ENCODE measurements at places on chromosomes 12 and 14. TPM values are rescaled to one million over a fixed set of nuclear protein-coding genes. Genes with fewer than 3 reads are reported as not detected.

The CELA1 gene
- polyA plus RNA-seq: not detected

The SMAGP gene
- 8.2 TPM for polyA plus RNA-seq

- no peak overlapping the region for H3K27ac ChIP-seq
- H3K27me3 ChIP-seq: no peaks in the 10 kb centered on the region
- H3K4me3 ChIP-seq: no peak overlapping the region
- DNase-seq: no peak
- H3K36me3 ChIP-seq: no peaks in the 10 kb centered on the region
These were observed 48.5 kb downstream of the MDM2 start for GRCh38 chr12:68856510-68856909.

DNA sequence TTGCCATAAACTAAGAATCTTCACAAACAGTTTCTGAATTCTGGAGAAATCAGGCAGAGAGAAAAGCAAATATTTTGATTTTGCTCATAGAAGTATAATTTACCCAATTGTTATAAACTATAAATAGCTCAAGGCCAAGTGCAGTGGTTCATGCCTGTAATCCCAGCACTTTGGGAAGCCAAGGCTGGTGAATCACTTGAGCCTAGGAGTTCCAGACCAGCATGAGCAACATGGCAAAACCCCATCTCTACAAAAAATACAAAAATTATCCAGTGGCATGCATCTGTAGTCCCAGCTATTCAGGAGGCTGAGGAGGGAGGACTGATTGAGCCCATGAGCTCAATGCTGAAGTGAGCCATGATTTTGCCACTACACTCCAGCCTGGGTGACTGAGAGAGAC, 19.6 kb upstream of the MMP19 start:
- H3K4me1 ChIP-seq: no peaks in the 10 kb centered on the region
- no peak overlapping the region for H3K27ac ChIP-seq
- no peaks in the 10 kb centered on the region for H3K36me3 ChIP-seq

DNA sequence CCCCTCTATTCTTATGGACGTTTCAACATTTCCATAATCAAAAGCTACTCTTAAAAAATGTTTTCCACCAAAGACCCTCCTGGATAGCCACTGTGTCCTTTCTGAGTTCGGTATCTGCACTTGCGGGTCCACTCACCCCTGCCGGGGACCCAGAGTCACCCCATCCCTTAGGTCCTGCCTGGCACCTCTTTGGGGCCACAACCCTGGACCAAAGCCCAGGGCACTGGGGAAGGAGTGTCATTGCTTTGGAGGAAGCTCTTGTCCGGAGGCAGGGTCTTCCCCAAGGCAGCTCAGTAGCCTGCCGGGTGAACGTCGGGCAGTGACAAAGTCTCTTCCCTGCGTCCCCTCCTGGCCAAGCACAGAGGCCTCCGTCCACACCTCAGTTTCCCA, 129.6 kb downstream of the RFLNA start:
- DNase-seq: no peak
- H3K4me1 ChIP-seq: peaks cover 45% of the 10 kb centered on the region
- H3K36me3 ChIP-seq: peaks cover 96% of the 10 kb centered on the region
- no peaks in the 10 kb centered on the region for H3K27me3 ChIP-seq
- H3K4me3 ChIP-seq: no peak overlapping the region
- H3K27ac ChIP-seq: no peak overlapping the region

- no peaks in the 10 kb centered on the region for H3K4me1 ChIP-seq
- no peaks in the 10 kb centered on the region for H3K27me3 ChIP-seq
- no peak overlapping the region for H3K27ac ChIP-seq
- DNase-seq: no peak
These were observed 107.6 kb downstream of the PLEKHG7 start for GRCh38 chr12:92810370-92810769.

DNA sequence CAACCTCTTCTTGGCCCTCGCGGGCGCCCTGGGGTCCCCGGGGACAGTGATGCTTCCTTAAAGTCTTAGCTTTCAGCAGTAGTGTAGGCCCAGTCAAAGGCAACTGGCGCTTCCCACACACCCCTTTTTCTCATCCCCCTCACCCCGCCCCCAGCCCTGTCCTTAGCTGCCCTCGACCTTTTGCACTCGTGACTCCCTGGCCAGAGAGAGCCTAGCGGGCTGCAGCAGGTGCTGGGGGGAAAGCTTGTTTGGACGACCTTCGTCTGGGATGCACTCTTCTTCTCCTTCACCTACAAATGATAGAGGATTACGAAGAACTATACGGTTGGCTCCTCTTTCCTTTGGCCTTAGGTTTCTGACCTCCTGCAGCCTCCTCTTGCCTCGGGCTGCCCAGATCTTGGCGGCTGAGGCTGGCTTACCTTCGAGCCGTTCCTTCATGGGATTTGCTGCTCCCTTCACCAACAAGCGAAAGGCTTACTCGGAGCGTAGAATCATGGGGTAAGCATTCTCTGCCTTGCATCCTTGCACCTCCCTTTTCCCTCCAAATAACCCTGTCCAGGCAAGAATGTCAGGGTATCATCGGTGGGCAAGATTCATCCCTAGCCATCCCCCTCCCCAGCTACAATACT, 815 bp downstream of the COQ10A start:
- peaks cover 15% of the 10 kb centered on the region for H3K36me3 ChIP-seq
- peak overlapping the region; percentile 73 for H3K4me3 ChIP-seq
- H3K27ac ChIP-seq: peak overlapping the region; percentile 96

DNA sequence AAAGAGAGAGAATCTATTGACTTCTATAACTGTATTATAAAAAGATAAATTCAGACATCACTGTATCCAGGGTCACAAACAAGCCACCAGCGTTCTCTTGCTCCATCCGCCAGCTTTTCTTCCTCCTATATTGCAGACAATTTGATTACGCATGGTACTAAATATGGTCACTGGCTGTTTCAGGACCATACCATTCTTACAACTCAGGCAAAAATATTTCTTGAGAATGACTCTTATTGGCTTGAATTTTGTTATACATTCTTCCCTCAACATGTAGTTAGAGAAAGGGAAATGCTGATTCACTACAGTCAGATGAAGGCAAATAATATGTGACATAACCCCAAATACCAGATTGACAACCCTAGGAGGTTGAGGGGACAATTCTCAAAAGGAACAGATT, 101.3 kb downstream of the SLC6A15 start:
- no peak overlapping the region for H3K4me3 ChIP-seq
- no peaks in the 10 kb centered on the region for H3K36me3 ChIP-seq
- H3K4me1 ChIP-seq: no peaks in the 10 kb centered on the region
- no peaks in the 10 kb centered on the region for H3K27me3 ChIP-seq
- H3K27ac ChIP-seq: no peak overlapping the region
- no peak for DNase-seq

- no peak overlapping the region for H3K4me3 ChIP-seq
- no peaks in the 10 kb centered on the region for H3K4me1 ChIP-seq
These were observed 106.4 kb downstream of the SLC25A47 start for GRCh38 chr14:100429537-100429936.

Data from spleen (tissue), 13 donors.